ENCODE measurements at places on chromosomes 13 and 19.

- peaks cover 20% of the 10 kb centered on the region for H3K36me3 ChIP-seq
- H3K4me3 ChIP-seq = no peak overlapping the region
- no peak overlapping the region for H3K27ac ChIP-seq
- no peaks in the 10 kb centered on the region for H3K4me1 ChIP-seq
- DNase-seq = no peak
Observed at GRCh38 chr13:95111608-95112007, 189.6 kb downstream of the ABCC4 start.

DNA sequence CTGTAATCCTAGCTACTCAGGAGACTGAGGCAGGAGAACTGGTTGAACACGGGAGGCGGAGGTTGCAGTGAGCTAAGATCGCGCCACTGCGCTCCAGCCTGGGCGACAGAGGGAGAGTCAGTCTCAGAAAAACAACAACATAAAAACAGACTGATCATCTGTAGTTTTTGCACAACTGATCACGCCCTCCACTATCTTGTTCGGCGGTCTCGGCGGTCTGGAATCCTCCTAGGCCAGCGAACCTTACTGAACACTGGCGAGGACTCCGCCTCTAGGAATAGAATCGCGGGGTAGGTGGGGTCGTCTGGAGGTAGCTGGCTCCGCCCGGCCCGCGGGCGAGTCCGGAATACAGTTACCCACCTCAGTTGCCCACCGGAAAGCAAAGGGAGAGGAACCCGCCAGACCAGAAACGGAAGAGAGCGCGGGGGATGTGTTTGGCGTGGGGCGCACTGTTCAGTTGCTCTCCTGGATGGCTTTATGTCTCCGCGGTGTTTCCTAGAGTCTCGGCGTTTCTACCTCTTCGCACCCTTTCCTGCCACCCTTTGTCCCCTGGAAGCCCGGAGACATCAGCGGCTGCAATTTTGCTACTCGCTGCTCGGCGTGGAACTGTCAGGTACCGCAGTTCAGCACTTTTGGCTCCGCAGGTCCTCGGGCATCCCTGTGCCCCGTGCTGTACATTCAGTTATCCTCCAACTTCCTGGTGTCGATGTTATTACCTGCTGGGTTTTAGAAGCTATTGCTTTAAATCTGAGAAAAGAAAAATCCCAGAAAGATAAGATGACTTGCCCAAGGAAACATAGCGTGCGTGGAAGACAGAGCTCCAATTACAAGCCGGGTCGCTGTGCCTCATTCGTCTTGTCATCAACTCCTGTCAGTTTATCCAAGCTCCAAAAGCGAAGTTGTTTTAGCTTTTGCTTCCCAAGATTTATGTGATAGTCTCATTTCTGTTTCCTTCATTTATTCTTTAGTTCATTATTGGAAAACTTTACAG lies 24.9 kb upstream of the HNRNPA1L2 start:
- DNase-seq = peak; percentile 73
- H3K27me3 ChIP-seq = no peaks in the 10 kb centered on the region
- no peaks in the 10 kb centered on the region for H3K4me1 ChIP-seq
- peak overlapping the region; percentile 83 for H3K4me3 ChIP-seq
- H3K27ac ChIP-seq = peak overlapping the region; percentile 68

DNA sequence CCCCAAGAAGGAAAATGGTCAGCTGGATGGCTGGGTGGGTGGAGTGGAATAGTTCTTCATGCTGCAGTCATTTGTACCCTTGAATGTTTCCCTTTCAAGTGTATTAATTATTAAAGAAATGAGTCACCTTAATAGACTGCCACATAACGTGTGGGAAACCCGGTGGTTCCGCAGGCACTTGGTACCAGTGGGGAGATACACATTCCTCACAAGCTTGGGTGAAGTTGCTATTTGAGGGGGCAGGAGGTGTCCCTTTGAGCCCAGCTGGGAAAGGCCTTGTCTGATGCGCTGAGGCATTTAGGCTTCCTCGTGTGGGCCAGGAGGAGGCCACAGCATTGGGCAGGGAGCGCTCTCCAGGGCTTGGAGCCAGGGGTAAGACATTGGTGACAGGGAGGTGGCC lies 57.7 kb downstream of the ATP8A2 start:
- H3K36me3 ChIP-seq = no peaks in the 10 kb centered on the region
- no peak for DNase-seq
- no peak overlapping the region for H3K27ac ChIP-seq
- H3K27me3 ChIP-seq = no peaks in the 10 kb centered on the region

DNA sequence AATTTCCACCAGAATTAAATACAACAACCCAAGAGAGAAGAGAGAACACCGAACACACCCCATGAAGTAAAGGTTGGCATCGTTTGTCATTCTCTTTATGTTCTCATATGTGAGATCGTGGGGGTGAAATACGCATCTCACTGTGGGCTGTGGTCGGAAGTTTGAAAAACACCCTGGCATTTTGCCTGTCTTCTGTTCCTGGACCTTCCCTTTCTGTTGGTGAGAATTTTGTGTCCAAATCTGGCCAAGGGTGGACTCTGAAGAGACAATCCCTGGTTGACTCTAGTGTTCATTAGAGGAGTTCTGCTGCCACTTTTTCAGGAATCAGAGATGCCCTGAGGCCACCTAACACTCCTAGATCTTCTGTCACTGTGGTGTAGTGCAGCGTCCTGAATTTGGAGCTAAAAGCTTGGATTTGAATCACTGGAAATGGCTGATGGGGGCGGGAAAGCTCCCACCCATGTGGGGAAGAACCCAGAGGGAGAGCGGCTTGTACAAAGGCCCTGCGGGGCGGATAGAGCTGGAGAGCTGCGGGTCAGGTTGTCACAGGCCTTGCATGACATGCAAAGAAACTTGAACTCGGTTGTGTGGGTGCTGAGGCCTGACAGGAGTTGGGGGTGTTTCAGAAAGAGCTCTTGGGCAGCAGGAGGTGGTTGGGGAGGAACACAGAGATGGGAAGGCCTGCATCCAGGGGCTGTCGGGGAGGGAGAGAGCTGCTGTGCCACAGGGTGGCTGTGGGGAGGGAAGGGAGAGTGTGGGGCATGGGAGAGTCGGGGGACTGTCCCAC lies 11.1 kb upstream of the SPATA13 start:
- H3K4me3 ChIP-seq = no peak overlapping the region
- no peak overlapping the region for H3K27ac ChIP-seq
- peaks cover 11% of the 10 kb centered on the region for H3K27me3 ChIP-seq
- H3K36me3 ChIP-seq = no peaks in the 10 kb centered on the region
- H3K4me1 ChIP-seq = no peaks in the 10 kb centered on the region

DNA sequence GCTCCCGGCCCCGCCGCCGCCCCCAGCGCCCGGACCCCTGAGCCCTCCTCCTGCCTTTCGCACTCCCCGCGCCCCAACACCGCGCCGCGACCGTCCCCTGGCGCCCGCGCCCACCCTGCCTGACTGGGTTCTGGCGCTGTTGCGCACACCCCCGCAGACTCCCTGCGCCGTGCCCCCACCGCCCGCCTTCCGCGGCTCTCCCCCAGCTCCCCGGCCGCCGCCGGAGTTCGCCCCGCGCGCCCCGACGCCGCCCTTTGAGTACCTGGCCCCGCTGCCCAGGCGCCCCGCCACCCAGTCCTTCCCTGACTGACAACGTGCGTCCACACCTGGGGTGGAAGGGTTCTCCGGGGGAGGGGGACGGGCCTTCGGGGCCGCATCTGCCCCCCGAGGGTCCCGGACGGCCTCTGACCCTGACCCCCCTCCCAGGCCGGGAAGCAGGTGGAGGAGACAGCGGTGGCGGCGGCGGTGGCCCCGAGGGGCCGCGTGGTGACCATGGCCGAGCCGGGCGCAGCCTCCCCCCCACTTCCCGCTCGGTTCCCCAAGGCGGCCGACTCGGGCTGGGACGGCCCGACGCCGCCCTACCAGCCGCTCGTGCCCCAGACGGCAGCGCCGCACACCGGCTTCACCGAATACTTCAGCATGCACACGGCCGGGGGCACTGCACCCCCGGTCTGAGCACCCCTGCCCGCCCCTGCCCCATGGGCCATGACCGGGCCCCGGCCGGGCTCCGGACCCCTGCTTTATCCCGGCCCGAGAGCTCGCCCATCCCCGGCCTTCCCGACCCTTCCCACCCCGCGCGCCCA lies 1.4 kb upstream of the MEGF8 start:
- H3K27me3 ChIP-seq = no peaks in the 10 kb centered on the region
- peaks cover 27% of the 10 kb centered on the region for H3K4me1 ChIP-seq
- DNase-seq = no peak
- no peak overlapping the region for H3K27ac ChIP-seq
- no peak overlapping the region for H3K4me3 ChIP-seq
- no peaks in the 10 kb centered on the region for H3K36me3 ChIP-seq

DNA sequence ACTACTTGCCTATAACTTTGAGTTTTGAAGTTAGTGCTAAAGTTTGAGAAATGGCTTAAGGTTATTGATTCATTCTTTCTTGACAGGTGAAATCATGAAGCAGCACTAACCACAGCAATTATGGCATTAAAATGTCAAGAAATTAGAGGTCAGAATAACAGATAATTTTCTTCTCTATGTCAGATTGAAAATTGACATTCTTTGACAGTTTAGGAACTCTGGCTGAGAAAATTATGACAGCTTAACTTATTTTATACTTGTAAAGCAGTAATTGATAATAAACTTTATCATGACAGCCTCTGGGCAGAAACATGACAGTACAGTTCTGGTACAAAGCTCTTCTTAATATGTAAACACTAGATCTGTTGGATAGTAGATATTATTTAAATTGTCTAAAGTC lies 155.2 kb upstream of the MAB21L1 start:
- no peaks in the 10 kb centered on the region for H3K4me1 ChIP-seq
- no peak overlapping the region for H3K27ac ChIP-seq
- no peaks in the 10 kb centered on the region for H3K36me3 ChIP-seq
- DNase-seq = no peak

DNA sequence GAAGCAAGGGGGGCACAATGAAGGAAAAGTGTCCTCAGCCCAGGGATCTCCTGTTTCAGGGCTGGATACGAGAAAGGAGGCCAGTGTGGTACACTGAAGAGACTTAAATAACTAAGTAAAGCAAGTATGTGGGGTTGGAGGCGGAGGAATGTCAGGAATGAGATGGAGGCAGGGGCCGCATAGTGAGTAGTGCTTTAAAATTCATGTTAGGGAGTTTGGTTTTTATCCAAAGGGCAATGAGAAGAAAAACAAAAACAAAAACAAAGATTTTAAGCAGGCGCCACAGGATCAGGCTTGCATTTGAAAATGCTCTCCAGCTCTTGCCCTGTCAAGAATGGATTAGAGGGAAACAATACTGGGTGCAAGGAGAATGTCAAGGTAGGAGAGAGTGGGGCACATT lies 273.4 kb downstream of the DCLK1 start:
- H3K27ac ChIP-seq = no peak overlapping the region
- no peaks in the 10 kb centered on the region for H3K36me3 ChIP-seq
- no peak for DNase-seq
- no peaks in the 10 kb centered on the region for H3K27me3 ChIP-seq
- no peaks in the 10 kb centered on the region for H3K4me1 ChIP-seq

DNA sequence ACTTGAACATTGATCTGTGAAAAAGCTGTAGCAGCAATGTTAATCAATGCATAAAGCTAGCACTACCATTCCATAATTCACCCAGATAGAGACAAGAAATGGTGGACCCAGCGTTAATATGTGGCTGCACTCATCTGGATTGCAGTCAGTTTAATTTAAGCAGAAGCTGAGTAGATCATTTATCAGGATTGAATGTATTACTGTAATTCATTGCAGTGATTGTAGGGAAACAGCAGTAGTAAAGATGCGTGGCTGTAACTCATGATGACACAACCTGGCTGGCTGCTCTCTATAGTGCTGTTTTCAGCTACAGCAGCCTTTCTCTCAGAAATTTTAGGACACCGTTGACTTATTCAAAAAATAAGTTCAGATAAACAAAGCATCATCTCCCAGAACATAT lies 499.5 kb upstream of the SLITRK6 start:
- no peaks in the 10 kb centered on the region for H3K27me3 ChIP-seq
- DNase-seq = no peak
- H3K4me3 ChIP-seq = no peak overlapping the region
- no peak overlapping the region for H3K27ac ChIP-seq
- no peaks in the 10 kb centered on the region for H3K4me1 ChIP-seq
- no peaks in the 10 kb centered on the region for H3K36me3 ChIP-seq

DNA sequence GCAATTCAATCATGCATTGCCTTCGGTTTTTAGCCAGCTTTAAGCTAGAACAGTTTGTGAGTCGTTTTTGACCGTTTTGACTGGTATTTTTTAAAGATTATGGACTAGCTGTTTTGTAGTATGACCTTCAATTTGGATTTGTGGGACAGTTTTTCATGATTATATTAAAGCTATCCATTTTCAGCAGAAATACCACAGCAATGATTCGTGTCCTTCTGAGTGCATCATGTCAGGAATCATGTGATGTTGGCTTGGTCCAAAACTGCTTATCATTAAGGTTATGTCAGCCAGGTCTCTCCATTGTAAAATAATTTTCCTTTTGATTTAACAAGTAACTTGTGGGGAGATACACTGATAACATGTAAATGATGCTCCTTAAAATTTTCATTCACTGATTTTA lies 229.0 kb downstream of the POSTN start:
- no peaks in the 10 kb centered on the region for H3K4me1 ChIP-seq
- no peaks in the 10 kb centered on the region for H3K27me3 ChIP-seq
- H3K36me3 ChIP-seq = no peaks in the 10 kb centered on the region
- H3K27ac ChIP-seq = no peak overlapping the region
- DNase-seq = no peak

DNA sequence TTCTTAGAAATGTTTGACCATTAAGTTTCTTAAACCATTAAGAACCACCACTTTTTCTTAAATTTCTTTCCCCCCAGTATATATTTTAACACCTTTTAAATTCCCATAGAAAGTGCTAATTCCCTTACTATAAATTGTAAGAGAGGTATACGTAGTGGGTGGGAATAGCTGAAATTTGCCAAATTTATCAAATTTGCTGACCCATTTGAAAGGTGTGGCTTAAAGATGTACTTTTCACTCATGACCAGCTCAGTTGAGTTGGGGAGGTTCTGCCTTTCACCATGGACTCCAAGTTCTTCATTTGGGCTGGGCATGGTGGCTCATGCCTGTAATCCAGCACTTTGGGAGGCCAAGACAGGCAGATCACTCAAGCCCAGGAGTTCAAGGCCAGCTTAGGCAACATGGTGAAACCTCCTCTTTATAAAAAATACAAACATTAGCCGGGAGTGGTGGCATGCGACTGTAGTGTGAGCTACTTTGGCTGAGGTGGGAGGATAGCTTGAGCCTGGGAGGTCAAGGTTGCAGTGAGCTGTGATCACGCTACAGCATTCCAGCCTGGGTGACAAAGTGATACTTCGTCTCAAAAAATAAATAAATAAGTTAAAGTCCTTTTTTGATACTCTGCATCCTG lies 133.2 kb downstream of the MRPL57 start:
- H3K36me3 ChIP-seq = no peaks in the 10 kb centered on the region
- H3K27me3 ChIP-seq = no peaks in the 10 kb centered on the region
- H3K4me1 ChIP-seq = no peaks in the 10 kb centered on the region
- H3K27ac ChIP-seq = no peak overlapping the region
- DNase-seq = no peak
